ENCODE measurements at places on chromosomes 7 and 10.

DNA sequence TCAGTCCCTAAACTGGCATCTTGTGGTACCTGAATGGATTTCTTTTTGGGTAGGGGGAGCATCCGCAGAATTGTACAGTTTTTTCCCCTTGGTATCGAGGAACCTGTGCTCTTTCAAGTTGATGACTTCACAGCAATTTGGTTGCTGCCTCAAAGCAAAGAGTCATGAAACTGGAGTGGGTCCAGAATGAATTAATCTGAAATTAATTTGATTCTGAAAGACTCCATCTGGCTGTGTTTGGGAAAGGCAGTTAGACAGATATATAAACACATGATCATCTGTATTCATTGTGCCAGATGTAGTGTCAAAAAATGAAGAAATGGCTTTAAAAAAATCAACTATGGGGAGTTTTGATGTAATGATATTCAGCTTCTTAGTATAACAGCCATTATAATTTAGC is 136.1 kb downstream of the CELF2 start:
- DNase-seq, result no peak

- DNase-seq, result no peak
These were observed 286.0 kb downstream of the TWIST1 start for GRCh38 chr7:18831419-18831818.

GRCh38 chr7:69365651-69366192 is 232.6 kb upstream of the AUTS2 start:
- no peak for DNase-seq

GRCh38 chr7:12257582-12257981 is 46.5 kb downstream of the TMEM106B start:
- no peak for DNase-seq

DNA sequence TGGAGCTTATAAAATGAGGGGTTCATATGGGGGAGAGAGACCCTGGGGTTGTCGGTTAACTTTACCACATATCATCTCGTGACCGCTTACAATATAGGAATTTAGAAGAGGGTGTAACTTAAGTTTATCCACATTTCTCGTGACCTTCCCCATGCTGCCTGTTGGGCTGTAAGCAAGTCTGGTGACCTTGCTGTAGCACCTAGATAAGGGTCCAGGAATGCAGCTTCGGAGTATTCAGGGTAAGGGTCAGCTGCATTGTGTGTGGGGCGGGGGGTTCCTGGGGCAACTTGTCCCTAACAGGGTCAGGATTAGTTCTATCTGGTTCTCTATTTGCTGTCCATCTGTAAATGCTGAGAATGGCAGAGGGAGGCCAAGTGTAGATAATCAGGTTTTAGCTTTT is 1.3 kb upstream of the CHST3 start:
- no peak for DNase-seq

GRCh38 chr7:155861480-155861868 is 49.2 kb upstream of the SHH start:
- no peak for DNase-seq

GRCh38 chr10:73999703-74000102 is 1.8 kb downstream of the VCL start:
- no peak for DNase-seq

GRCh38 chr7:44638611-44639557 is 32.5 kb downstream of the OGDH start:
- no peak for DNase-seq

GRCh38 chr7:140752533-140752932 is 56.0 kb downstream of the NDUFB2 start:
- DNase-seq, result no peak

DNA sequence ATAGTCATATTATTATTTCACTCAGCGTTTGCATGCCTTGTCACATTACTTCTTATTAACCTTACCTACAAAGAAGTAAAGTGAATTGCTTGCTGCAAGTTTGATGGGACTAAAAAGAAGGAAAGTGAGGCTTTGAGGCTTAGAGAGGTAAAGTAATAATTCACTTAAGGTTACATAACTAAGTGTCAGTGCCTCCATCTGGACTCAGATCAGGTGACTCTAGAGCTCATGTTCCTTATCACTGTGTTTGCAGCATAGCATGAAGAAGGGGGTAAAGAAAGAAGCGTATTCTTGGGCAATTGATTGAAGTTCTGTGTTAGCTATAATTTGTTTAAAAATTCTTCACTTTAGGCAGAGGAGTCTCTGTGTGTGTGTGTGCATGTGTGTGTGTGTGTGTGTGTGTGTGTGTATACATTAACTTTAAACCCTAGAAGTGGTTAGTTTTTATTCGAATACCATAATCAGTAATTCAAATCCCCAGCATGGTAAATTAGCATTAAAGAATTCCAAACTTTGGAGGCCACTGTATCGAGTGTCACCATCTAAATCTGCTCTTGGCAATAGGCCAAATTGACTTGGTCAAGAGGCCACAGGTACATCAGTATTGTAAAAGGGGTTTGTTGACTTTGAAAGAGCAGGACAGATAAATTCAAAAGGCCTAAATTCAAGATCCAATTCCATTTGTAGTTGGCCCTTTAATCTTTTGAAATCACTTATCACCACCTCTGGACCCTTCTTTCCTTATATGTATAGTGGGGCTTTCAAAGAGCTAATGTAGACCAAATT is 2.2 kb upstream of the PON3 start:
- DNase-seq, result no peak

GRCh38 chr10:115950320-115950719 is 322.7 kb downstream of the GFRA1 start:
- DNase-seq, result no peak

GRCh38 chr10:78284381-78284780 is 250.7 kb downstream of the RPS24 start:
- DNase-seq, result no peak

- no peak for DNase-seq
These were observed 12.7 kb downstream of the AGR2 start for GRCh38 chr7:16791905-16792698.

GRCh38 chr7:76037310-76037709 is 10.5 kb downstream of the STYXL1 start:
- DNase-seq, result no peak

DNA sequence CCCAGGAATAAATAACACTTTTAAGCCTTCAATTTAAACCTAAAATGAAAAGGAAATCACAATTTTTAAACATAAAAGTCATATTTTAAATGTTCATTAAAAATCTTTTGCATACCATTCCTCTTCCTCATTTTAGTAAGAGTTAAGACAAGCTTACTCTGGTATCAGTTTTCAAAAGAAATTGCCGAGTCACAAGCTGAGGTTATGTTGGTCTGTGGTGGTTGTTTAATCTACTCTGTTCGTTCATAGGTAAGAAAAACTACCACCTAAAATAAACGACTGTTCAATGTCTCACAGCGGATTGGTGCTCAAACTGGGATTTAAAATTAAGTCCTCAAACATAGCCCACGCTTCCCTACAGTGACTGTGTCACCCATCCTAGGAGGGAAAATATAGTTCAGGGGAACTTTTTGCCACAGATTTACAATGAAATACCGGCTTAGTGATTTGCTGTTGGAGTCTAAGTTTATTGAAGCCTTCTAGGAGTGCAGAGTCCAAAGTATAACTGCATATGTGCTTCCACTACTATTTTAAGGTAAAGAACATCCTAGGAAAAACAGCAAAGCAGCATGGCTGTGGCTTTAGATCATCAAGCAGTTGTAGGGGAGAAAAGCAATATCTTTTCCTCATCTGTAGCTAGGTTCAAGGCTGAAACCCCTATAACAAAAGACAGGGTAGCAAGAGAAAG is 61.1 kb downstream of the GNAT3 start:
- DNase-seq, result no peak

DNA sequence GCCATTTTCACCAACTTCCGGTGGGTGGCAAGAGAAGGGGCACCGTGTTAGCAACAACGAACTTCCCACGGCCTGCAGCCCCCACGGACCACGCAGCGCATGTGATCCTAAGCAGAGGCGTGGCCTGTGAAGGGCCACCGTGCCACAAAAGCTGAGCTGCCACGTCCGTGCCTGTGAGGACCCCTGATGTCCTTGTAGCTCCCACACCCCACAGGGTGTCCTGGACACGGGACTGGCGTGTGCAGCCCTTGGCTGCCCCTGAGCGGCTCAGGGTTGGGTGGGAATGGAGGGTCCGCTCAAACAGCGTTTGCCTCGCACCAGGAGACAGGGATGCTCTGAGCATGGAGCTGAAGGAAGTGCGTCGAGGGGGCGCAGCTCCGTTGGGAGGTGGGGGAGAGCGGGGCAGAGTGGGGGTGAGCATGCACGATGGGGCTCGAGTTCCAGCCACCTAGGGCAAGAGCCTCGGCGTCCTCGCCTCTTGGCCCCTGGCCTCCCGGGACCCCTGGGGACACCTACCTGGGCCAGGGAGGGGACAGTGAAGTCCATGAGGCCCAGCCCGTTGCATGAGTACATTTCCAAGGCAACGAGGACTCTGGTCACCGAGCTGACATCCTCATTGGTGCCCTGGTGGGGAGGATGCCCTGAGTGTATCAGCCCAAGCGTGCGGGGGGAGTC is 33.6 kb downstream of the CFAP46 start:
- no peak for DNase-seq

DNA sequence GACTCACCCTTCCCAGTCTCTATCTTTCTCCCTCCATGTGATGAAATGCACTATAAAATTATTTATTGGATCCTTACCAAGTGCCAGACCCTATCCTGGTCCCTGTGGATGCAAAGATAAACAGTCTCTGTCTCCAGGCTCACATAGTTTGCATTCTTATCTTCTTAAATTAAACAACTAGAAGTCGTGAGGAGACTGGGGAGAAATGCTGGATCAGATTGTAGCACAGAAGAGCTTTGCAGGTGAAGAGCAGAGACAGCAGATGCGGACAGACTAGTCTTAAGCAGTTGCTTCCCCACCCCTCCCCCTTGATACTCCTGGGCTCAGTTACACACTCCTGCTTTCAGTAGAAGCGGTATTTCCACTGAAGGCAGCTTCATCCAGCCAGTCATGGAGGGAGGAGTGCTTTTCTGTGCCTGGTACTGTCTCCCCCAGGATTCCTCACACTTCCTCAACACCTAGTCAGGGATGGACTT is 20.8 kb upstream of the CDK1 start:
- no peak for DNase-seq

GRCh38 chr10:34727595-34728033 is 87.5 kb downstream of the PARD3 start:
- DNase-seq, result no peak

DNA sequence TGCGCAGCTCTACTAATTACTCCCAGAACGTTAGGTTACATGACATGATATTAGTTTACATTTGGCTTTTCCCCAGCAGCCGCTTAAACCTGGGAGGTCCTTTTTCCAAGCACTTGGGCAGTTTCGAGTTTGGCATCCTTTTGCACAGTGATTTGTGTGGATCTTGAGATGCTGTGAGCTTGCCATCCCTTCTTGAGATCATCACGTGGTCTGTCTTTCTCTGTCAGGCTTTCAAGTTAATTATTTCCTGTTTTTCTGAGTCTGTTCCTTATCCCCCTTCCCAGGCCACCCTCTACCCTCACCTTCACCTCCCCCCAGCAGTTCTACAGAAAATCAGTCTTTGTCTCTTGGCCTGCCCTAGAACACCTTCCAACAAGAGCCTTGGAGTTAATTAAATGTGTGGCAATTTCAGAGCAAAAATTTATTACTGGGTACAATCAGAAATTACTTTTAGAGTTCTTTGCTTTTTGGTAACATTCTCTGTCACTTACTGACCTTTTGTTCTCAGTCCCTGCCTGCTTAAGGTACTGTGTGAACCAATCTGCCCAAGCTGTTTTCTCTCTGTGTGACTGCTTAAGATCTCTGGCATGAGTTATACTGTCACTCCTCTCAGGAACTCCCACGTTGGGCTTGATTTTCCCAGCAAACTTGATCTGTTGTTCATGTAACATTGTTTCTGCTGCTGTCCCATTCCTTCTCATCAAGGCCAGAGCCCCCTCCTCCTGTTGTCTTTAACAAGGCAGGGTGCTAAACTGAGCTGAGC is 3.1 kb upstream of the SLF2 start:
- no peak for DNase-seq

DNA sequence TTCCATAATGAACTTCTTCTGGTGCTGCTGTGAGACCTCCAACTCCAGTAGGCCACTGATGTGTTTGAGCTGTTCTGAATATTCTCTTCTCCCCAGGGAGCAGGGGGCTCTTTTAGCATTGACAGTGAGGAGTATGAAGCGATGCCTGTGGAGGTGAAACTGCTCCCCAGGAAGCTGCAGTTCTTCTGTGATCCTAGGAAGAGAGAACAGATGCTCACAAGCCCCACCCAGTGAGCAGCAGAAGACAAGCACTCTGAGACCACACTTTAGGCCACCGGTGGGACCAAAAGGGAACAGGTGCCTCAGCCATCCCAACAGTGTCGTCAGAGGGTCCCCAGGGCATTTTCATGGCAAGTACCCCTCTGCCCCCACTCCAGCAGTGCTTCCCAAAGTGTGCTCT is 49.3 kb downstream of the DENND11 start:
- DNase-seq, result no peak

DNA sequence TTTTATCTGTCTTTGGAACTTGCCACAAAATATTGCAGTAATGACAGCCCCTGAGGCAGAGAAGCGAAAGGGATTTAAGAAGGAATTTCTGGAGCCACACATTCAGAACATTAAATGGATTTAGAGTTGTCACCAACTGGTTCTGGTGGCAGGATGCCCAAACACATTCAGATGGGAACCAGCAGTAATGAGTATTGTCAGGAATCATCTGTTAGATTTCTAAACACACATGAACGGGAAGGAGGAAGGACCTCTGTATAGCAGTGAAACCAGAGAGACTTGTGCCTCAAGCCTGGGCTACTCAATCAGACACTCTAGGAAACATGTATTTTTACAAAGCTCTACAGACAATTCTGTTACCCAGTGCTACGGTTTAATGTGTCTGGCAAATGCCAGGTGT is 103.8 kb upstream of the CCNY start:
- DNase-seq, result no peak

DNA sequence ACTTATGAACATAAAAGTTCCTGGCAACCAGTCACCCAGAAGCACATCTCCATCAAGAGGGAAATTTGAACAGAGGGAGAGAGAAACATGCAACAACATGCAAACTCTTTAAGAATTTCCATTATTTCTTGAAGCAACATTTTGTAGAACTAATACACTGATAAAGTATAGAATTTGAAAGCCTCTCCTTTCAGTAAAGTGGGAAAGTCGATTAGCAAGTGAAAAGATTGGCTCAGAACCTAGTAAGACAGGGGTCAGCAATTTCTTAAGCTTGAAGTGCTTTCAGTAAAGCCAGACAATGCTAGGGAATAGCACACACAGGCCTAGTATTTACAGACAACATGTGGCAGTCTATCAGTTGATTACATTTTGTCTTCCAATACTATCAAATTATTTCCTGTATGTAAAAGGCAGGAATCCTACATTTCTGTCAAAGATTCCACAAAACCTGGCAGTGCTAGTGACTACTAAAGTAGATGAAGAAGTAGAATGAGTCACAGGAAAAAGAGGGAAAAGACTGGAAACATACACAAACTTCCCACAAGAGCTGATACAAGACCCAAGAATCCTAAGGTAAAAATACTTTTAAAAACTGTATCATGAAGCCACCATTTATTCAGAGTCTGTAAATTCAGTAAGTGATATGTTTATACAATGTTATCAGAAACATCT is 25.2 kb downstream of the DNAJC1 start:
- no peak for DNase-seq
